Skeletal muscle cell (primary cell): ENCODE measurements at places on chromosomes 2 and 18.

GRCh38 chr2:146388757-146389156 lies 1456.1 kb upstream of the ACVR2A start:
- no peak for DNase-seq

DNA sequence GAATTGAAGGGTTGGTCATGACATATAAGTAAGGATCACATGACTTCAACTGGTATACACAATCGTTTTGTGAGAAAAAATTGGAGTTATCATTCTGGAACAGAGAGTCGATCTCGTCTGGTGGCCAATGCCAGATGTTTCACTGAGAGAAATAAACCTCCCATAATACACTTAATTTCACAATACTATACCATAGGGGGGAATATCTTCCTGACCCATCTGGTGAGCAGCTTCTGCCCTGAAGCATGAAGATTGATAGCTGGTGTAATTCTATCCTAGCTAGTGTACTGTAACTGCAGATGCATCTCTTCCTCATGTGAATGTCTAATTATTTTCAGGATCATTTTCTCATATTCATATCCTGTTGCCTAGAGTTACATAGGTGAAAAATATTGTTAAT lies 15.7 kb upstream of the CDH7 start:
- DNase-seq: no peak

DNA sequence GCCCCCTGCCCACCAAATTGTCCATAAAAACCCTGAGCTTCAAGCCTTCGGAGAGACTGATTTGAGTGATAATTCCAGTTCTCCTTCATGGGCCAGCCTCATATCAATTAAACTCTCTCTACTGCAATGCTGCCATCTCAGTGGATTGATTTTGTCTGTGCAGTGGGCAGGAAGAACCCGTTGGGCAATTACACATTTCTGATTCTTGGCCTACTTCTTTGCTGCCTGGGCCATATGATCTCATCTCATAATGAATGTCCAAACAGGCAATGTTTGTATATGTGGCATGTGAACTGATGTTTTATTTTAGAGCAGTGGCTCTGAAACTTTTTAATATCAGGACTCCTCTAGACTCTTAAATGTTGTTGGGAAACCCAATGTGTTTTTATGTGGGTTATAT lies 101.2 kb upstream of the SLC38A11 start:
- DNase-seq: no peak

DNA sequence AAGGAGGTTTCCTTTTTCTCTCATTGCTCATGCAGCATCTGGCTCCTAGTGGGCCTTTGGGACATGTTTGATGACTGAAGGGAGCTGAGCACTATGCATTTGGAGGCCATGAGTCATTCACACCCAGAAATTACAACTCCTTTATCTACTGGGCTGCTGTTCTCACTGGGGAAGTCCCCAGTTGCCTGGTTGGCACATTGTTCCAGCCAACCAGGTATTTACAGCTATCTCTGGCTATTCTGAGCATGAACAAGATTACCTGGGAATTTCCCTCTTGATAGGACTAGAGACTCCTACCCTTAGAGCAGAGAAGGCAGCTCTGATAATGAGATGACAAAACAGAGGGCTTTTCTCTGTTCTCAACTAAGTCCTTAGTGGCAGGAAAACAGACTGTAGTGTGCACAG lies 206.5 kb downstream of the SETBP1 start:
- peak; percentile 74 for DNase-seq

- no peak for DNase-seq
Observed at GRCh38 chr18:8290435-8290834, 318.8 kb upstream of the RAB12 start.

DNA sequence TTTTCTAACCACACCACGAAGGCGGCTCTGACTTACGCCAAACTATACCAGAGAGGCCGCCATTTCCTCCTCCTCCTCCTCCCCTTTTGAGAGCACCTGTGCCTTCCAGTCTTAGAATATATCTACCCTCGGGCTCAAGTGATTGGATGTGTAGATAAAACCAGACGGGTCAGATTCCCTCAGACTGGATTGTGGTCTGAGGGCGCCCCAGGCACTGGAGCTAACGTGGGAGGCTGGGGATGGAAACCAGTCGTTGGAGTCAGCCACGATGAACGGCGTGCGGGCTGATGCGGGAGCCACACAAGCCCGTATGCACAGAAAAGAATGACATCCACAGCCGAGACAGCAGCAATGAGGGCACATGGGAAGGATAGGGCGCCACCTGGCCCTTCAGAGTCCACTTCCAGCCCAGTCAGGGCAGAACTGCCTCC lies 12.3 kb upstream of the ODC1 start:
- no peak for DNase-seq

DNA sequence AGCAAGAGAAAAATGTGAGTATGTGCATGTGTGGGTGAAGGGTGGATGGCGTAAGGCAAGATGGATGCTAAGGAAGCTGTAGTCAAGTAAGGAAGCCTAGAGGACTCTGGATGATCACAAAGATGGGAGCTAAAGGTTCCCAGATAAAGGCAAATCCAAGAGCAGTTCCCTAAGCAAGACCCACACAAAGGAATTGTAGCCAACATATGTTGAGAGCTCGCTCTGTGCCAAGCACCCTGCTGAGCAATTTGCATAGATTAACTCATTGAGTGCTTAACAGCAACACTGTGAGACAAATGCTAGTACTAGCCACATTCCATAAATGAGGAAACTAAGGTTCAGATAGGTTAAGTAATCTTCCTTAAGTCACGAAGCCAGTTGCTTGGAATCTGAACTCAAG lies 132.6 kb downstream of the C1D start:
- no peak for DNase-seq

- no peak for DNase-seq
Observed at GRCh38 chr18:31294199-31294747, 23.7 kb upstream of the DSG1 start.

GRCh38 chr2:241149675-241149924 lies 328 bp upstream of the PASK start:
- no peak for DNase-seq

- no peak for DNase-seq
Observed at GRCh38 chr2:128605931-128606330, 287.3 kb upstream of the HS6ST1 start.

DNA sequence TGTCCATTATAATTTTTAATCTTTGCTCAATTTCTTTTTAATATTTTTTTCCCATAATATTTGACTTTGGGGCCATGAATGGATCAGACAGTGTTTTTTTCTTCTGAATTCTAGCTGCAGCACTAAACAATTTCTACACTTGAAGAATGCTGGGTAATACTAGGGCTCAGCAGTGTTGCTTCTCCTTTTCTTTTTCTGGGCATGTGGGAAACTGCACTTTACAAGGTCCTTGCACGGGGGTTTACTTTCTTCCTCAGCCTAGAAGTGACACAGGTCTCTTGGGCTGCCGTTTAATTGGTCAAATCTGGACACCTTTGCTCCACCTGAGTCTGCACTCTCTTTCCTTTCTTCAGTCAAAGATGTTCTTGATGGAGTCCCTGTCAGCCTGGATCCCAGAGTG lies 135.4 kb upstream of the APCDD1 start:
- DNase-seq: no peak

DNA sequence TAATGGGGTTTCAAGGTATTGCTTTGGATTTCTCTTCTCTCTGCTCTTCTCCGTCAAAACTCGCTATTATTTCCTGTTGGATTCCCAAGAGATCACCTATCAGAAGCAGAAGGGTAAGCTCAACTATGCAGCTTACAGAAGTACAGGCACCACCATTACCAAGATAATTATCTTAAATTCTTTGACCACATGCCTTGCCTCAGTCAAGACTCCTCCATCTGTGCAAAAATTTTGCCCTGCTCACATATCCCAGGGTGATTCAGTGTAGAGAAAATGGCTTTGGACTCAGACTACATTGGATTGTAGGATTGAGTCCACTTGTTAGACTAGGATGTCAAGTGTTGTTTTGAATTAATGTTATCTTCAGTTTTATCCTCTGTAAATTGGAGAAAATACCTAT lies 698.7 kb downstream of the TDRD15 start:
- DNase-seq: no peak

GRCh38 chr18:10201659-10202058 lies 252.8 kb upstream of the APCDD1 start:
- DNase-seq: no peak

DNA sequence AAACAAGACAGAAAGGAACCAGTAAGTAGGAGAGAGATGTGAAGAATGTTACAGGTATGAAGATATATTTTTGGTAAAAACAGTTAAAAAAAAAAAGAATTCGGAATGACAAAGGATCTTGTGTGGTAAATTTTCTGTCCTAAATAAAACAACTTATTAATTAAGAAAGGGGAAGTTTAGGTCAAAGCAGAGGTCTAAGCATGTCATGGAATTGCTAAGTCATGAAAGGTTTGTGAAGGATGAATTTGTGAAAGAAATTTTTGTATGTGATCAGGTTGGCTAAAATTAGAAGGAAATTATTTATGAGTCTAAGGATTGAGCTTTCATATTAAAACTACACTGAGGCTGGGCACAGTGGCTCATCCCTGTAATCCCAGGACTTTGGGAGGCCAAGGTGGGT lies 11.1 kb upstream of the ALPG start:
- DNase-seq: no peak

DNA sequence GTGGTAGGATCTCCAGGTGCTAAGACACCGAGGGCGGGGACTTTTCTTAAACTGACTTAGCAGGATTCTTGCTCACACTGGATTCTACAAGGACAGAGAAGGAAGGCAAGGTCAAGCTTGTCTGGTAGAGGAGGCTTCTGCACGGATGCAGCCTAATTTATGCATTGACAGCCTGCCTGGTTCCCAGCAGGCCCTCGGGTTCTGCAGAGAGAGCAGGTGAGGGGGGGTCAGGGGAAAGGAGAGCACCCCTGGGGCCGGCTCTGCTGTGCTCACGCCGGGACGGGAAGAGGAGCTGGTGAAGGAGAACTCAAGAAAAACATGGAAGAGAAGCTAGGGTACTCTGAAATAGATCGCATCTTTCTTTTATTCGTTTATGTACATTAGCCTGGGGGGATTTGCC lies 46.4 kb downstream of the ADI1 start:
- DNase-seq: no peak

DNA sequence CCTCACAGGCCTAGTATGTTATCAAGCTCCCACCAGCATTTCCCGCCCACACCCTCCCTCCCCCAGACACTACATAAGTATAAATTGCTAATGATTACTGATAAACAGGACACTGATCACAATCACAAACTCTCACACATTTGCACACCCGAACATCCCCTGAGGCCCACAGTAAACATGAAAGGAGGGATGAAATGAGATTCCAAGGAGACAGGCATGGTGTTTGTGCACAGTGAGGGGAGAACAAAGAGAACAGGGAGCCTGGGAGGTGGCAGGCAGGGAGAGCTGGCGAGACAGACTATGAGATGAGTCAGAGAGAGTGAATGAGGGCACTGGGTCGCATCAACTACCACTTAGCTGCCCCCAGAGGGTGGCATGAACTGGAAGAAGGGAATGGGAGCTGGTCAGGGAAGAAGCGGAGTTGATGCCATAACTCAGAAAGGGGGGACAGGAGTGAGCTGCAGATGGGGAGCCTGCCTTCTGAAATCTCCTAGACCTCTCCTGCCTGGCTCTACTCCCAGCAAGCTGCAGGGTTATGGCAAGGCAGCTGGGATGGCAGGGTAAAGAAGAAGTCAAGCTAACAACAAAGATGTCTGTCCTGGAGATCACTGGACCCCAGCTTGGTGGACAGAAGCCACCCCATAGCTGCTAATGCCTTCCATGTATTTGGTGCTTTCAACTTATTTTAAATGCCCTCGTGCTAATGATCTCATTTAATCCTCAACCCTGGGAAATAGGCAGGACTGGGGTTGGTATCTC lies 5.1 kb downstream of the KIF3C start:
- no peak for DNase-seq

DNA sequence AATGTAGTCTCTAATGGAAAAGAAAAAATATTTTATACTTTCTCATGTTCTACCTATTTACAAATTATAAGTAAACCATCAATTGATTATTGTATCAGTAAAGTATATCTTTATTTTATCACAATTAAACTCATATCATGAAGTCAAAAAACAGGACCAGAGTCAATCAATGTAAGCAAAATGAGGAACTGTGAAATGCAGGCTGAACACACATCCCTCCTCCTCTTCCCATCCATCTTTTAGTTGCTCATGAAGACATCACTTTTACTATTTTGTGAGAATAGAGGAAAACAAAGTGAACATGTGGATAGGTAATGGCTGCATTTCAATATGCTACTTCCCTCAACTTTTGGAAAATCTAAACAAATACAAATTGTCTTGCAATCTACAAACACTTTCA lies 188.8 kb upstream of the PGAP1 start:
- no peak for DNase-seq

- DNase-seq: no peak
Observed at GRCh38 chr2:3876685-3877084, 173.3 kb downstream of the DCDC2C start.

GRCh38 chr2:37284381-37284780 lies 40.3 kb downstream of the PRKD3 start:
- DNase-seq: no peak

- no peak for DNase-seq
Observed at GRCh38 chr18:21857871-21858270, 117.3 kb downstream of the MIB1 start.

GRCh38 chr2:1664076-1664605 lies 80.2 kb downstream of the PXDN start:
- no peak for DNase-seq

- no peak for DNase-seq
Observed at GRCh38 chr2:10228611-10229365, 73.9 kb upstream of the HPCAL1 start.

DNA sequence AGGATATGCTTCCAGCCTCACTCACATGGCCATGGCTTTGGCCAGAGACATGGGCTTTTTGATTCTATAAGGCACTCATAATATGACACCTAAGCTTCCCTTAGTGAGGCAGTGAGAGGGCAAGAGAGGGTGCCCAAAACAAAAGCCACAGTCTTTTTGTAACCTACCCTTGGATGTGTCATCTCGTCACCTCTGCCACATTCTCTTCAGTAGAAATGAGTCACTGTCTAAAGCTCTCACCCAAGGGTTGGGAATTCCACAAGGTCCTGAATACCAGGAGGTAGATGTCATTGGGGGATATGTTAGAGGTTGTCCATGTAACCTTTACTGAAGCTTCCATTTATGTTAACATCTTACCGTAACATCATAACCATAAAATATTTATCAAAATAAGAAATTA lies 108.4 kb downstream of the ALMS1 start:
- DNase-seq: no peak
